Muscle of leg (tissue), 16 donors: ENCODE measurements at places on chromosomes 2 and 18. TPM values are rescaled to one million over a fixed set of nuclear protein-coding genes. Genes with fewer than 3 reads are reported as not detected.
A peak's percentile ranks its signal among the peaks of the same experiment; 100 is the strongest.

DNA sequence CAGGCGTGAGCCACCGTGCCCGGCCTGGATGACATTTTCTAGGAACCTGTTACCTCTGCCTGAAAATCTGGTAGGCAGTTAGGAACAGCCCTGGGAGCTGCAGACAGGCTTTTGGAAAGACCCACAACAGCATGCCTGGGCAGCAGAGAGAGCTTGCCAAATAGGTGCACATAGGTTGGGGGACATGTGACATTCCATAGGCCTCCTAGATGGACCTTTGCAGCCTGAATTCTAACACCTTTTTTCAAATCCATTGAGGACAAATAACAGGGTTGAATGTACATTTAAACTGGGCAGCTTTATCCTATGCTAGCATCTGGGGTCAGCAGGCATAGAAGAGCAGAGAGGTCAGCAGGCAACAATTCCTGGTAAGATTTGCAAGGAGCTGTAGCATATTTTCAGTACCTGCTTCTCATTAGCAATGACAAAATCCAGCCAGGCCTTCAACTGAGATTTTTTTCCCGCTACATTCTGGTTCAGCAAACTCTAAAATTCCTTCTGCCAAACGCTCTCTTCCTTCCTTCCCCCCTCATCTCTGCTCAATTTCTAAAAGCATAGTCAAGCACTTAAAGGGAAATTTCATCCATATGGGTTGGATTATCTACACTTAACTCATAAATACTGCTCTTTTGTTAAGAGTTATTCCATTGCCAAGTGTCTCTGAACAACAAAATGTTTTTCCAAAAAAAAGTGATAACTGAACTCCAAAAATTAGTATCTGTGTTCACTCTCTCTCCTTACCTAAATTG is 75.2 kb downstream of the SOWAHC start:
- DNase-seq = peak; percentile 91

GRCh38 chr18:294566-294965 is 26.7 kb upstream of the THOC1 start:
- no peak for DNase-seq

DNA sequence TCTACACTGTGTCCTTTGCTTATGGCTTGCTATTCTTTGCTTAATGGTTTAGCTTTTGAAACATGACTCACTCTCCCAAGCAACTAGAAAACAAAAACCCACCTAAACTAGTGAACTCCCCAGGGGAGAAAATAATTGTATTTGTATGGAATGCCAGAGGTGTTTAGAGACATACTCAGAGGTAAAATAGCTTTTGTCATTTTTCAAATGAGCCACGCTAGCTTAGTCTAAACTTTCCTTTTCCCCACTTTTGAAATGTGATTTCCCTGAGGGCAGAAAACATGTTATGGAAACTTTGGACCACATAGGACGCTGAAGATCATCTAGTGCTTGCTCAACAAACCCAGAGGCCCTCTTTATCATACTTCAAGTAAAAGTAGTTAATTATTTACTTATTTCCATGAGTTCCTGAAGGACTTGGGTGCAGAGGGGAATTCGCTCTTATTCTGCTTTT is 16.5 kb upstream of the CYTIP start:
- DNase-seq = peak; percentile 46

DNA sequence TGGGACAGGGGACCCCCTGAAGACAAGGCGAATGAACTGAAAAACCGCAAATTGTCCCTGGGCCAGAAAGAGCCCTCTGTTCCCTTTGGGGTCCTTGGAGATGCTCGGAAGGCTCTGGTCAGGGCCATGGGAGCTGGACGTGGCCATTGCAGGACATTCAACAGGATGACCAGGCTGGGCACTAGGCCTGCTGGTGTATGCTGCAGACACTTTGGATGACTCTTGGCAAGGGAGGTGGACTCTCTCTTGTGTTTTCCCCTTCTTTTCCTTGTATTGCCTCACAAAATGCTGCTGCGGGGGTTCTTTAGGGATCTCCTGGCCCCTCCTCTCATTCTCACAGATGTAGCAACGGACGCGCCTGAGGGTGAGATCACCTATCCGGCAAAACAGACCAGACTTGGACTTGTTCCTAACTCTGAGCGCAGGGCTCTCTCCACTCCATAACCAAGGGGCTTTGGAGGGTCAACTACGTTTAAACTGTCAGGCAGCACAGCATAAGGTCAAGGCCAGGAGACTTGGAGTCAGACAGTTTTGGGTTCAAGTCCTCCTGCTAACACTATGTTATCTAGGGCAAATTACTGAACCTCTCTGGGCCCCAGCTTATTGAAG is 41.8 kb upstream of the SH3RF3 start:
- DNase-seq = no peak

GRCh38 chr2:132720393-132720792 is 50.4 kb upstream of the LYPD1 start:
- DNase-seq = no peak

The EPHA4 gene
- 19.7 TPM for polyA plus RNA-seq

The SETBP1 gene
- polyA plus RNA-seq = 16.6 TPM

The CSRNP3 gene
- 12.4 TPM for polyA plus RNA-seq
